ENCODE measurements at places on chromosomes 1 and 21.

GRCh38 chr1:56060906-56061305, 518.5 kb downstream of the PLPP3 start:
- no peak for DNase-seq

DNA sequence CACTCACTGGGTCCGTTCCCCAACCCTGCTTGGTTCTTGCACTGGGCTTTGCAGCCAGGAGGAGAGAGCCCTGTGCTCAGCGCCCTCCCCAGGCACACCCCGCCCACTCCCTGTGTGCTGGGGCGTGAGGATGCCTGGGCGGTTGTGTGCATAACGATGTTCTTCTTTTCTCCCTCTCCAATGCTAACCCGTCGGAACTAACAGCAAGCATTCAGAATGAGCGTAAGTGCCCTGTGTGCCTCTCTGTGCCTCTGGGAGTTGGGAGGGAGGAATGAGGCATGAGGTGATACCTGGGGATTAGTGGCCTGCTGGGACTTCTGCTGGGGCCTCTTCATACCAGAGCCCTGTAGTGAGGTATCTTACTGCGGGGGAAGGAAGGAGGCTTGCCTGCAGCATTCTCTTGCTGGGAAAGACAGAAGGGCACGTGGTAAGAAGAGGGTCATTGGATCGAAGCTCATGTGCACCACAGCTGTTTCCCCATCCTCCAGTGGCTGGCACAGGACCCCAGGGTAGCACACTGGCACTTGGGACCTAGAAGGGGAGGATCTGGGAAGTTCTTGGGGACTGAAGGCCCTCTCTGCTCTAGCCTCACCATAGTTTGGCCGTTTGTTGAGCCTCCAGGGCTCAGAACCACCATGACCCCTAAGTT, 79.8 kb downstream of the NFASC start:
- no peak for DNase-seq

DNA sequence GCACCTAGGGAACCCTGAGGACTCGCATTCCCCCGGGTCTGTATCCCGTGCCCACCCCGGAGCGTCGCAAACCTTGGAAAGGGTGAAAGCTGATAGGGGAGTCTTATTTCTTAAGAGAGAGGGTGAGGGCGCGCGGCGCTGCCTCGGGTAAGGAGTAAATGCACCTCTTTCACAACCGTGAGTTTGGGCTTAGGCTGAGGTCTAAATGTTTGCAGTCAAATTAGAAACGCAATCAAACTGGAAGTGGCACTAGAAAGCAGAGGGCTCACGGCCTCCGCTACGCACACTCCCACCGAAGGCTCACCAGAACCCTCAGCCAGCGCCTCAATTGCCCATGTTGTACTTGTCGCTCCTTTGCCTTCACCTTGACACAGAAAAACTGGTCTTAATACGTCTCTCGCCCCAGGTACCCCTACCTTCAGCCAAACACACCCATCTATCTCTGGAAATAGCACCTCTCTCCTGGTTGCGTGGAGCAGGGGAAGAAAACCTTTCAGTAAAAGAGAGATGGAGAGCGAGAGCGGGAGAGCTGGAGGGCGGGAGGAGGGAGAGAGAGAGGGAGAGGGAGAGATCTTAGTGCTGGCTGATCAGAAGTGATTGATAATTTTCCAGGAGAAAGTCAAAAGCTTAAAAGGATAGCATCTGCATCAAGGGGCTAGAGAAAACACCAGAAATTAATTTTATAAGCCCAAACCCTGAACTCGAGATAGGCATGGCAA, 1.7 kb upstream of the HLX start:
- DNase-seq = no peak

DNA sequence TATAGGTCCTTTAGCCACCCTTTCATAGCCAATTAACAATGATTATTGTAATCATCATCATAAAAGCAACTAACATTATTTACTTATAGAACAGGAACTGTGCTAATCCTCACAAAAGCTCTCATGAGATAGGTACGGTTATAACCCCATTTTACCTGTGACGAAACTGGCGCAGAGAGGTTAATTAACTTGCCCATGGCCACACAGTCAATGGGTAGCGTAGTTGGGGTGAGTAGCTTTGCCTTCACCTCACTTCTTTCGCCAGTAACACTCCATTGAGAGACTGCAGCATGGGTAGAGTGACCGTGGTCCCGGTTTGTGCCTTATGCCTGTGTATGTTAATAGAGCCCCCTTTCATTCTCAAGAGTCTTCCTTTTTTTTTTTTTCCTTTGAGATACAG, 10.3 kb downstream of the NIPAL3 start:
- DNase-seq = no peak

- DNase-seq = no peak
Observed at GRCh38 chr1:240435996-240436566, 175.9 kb downstream of the GREM2 start.
